ENCODE measurements at places on chromosomes 6 and 20.

GRCh38 chr6:99185525-99185924, 163.9 kb downstream of the FAXC start:
- DNase-seq = no peak

GRCh38 chr6:7991536-7991935, 72.7 kb downstream of the BLOC1S5 start:
- DNase-seq = no peak

GRCh38 chr6:42029062-42029685, 21.1 kb upstream of the TAF8 start:
- DNase-seq = no peak

GRCh38 chr20:39630215-39630908, 668.2 kb downstream of the DHX35 start:
- no peak for DNase-seq

GRCh38 chr20:728256-728944, 39.9 kb downstream of the SLC52A3 start:
- peak; percentile 63 for DNase-seq

DNA sequence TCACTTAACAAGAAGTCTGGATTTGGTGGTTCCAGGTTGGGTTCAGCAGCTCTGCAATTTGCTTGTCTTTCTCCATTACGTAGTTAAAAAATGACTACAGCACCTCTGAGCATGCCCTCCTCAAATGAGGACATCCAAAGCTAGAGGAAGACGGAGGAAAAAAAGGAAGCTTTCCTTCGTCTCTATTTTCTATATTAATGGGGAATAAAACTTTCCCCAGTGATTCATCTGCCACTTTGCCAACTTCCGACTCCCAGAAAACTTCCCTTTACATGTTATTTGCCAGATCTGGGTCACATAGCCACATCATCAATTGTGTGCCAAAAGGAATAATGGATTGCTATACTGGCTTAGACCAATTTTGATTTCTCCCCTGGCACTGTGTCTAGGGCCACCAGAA, 69.5 kb downstream of the ZFAND3 start:
- DNase-seq = peak; percentile 78

DNA sequence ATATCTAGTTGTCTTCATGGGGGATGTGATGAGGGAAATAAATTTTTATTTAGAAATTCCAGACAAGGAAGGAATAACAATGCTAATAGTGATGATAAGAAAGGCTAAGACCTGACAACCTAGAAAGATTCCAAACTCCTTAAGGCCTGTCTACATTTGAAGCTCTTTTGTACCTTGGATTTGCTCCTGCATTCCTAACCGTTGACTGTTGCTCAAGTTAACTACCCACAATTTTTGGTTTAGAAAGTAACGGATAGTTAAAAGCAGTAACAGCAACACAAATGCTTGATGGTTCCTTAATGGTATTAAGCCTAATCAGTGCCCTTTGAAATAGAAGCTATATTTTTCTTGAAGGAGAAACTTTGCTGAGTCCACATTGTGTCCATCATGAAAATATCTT, 52.9 kb downstream of the TRMT11 start:
- DNase-seq = no peak

GRCh38 chr20:16590041-16590633, 16.9 kb upstream of the KIF16B start:
- no peak for DNase-seq

DNA sequence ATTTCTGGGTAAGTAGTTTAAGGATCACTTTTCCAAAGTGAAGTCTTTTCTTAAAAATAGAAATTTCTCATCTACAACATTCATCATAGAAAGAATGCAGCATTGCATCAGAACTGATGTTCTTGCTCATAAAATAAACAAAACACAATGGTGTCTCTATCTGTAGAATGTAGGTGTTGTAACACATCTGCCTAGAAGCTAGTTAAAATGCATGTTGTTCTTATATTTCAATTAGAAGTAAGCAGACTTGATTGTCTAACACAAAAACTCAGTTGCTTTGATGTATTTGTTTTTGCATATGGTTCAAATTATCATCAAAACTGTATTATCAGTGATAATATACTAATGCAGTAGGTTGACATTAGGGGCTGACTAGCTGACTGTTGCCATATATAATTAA, 654.7 kb upstream of the FLRT3 start:
- no peak for DNase-seq

- no peak for DNase-seq
Observed at GRCh38 chr6:167127785-167128531, 5.1 kb downstream of the CCR6 start.

DNA sequence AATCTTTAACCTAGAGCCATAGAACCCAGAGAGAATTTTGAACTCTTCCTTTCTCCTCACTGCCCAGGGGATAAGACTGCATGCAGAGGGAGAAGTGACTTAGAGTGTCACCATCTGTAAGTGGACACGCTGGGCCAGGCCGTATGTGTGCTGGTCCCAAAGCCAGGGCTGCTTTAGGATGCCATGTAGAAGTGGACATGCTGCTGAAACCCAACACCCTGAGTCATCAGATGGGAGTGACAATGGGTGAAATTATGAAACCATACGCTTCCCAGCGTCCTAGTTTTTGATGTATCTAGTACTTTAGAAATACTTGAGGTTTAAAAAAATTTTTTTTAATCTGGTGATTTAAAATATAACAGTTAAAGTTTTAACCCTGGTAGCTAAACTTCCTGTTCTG, 191.1 kb downstream of the FNDC1 start:
- DNase-seq = no peak

DNA sequence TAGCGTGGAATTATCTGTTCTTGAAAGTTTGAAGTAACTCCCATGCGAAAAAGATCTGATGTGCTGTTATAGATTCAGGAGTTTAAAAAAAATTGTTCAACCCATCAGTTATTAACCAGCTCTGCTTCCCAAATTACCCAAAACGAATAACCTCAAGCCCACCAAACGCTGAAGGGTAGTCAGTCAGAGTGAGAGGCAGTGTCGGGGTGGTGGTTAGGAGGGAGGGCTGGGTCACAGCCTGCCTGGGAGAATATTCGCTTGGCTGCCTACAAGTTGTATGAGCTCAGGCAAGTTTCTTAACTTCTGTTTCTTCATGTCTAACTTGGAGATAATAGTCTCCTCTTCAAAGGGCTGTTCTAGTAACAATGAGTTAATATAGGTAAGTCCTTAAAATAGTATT, 114.6 kb downstream of the JPH2 start:
- no peak for DNase-seq

GRCh38 chr6:162618448-162619002, 109.0 kb downstream of the PRKN start:
- DNase-seq = no peak

GRCh38 chr20:7155282-7155681, 387.8 kb downstream of the BMP2 start:
- no peak for DNase-seq

- no peak for DNase-seq
Observed at GRCh38 chr20:39773380-39774000, 811.3 kb downstream of the DHX35 start.

GRCh38 chr20:35437599-35437998, 429 bp downstream of the GDF5 start:
- no peak for DNase-seq

GRCh38 chr6:150482883-150483409, 114.1 kb downstream of the IYD start:
- no peak for DNase-seq

DNA sequence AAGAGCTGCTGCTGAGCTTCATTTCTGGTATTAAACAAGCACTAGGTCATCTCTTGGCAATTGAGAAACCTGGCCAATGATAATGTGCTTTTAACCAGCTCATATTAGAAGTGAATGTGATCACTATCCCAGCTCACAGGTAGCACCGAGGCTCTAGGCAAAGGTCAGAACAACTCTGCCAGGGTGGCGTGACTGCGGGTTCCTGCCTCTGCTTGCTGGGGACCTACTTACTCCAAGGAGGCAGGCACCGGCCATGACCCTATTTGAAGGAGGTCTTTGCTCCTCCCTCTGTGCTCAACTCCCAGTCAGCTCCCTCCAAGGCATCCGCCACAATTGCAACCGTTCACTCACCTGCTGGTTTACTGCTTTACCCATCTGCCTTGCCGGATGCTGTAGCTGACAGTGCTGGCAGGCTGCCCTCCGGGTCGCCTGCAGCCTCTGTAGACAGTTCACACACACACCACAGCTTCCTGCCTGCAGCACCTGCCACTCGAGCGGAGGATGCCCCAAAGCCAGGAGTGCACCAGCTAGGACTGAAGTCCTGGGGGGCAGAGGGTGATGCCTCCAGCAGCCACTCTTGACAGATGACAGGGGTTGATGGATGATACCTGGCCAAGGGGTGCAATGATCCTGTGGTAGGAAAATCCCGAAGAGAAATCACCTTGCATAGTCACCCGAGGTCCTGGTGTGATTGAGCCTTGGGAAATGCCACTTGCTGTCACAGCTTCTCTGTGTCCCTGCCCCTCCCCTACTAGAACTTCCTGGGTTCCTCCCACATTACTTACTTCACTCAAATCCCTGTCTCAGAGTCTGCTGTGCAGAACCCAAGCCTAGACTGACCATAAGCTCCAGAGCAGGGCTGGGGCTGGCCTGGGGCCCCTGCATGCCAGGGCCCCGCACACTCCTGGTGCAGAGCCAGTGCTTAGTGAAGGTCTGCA, 8.8 kb upstream of the VSX1 start:
- DNase-seq = no peak

- no peak for DNase-seq
Observed at GRCh38 chr6:61886608-61887259, 399.3 kb downstream of the KHDRBS2 start.

GRCh38 chr6:125013938-125014660, 51.9 kb downstream of the RNF217 start:
- no peak for DNase-seq

GRCh38 chr20:25229486-25230165, 18.3 kb upstream of the PYGB start:
- no peak for DNase-seq

GRCh38 chr6:87237804-87238203, 82.4 kb downstream of the ZNF292 start:
- peak; percentile 49 for DNase-seq

DNA sequence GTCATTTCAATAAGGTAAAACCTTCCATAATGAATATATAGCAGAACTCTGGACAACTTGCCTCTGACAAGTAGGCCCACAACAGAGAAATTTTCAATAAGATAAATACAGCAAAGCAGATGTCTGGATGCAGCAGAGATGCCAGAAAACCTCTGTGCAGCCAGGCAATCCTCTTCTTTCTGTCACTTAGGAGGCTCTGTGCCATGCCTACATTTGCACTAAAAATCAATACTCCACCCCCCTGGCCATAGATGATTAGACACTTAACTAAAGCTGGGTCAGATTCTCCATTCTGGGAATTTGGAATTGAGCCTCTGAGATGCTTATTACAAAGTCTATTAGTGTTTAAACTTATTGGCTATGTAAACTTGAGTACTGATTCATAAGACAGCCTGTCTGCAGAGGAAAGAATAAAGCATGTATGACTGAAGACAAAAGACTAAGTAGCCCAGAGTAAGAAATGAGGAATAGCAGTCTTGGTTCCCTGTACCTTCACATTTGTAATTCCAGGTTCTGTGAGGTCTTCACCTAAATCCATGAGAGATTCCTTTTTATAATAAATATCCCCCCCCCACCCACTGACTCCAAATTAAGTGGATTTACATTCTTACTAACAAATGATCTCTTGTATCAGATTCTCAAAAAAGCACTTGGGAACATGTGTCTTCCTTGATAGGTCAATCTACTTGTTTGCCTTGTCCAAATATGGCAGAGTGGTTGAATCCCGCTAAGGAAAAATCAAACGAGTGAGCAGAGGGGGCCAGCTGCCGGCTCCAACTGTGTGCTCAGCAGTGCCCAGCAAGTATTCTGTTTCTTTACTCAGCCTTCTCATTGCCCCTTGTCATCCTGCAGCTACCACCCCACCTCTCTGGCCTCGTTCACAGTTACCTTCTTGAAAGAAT, 20.4 kb downstream of the MAN1A1 start:
- no peak for DNase-seq

DNA sequence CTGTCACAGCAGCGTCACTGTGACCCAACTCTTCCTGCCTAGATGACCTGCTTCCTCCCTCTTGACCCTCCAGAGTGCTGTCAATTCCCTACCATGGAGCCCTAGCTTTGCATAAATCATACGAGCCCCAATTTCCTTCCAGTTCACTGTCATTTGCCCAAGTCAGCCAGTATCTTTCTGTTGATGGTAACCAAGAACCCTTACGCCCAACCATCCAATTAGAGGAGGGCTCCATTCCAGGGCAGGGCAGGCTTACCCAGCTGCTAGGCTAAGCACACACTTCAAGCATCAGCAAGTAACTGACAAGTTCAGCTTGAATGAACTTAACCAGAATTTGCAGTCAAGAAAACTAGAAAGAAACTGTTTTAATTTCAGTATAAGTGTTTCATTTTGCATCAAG, 25.7 kb downstream of the WFDC3 start:
- DNase-seq = no peak

DNA sequence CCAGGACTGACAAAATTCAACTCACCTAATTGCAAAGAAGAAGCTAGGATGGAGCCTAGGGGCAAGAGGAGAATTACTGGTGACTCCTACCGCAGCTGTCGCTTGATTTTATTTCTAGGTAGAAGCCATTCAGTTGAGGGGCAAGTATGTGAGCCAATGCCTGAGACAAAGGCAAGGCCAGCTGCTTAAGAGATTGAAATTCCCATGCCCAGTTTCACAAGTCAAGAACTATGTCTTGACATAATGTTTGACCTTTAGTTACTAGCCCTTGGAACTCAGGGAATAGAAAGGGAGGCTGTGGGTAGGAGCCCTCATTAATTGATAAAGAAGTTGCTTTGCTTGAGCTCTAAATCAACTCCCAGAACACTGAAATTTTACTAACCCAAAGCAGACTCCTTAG, 54.0 kb downstream of the GPR63 start:
- no peak for DNase-seq

DNA sequence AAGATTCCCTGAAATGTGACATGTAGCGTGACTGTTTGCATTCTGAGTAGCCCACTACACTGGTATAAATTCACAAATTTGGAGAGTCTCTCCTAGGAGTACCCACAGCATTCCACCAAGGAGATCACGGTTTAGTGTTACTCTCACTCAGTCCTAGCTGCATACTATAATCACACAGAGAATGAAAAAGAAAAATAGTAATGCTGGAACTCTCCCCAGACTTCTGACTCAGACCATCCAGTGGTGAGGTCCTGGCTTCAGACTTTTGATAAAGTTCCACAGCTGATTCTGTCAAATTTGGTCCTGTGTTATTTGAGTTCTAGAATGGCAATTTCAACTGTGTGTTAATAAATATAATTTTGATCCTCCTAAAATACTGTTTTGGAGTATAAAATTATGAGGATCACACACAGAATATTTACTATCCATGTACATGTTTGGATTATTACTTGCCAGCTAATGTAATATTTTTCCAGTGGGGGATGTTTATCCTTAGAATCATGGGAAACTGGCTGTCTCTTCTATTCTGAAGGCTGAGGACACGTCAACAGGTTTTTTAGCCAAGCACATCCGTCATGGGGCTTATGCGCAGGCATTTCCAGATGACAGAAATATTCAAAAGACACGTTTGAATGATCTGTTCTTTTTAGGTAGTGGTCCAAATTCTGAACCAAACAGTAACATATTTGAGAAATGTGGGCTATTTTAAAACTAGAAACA, 5.1 kb upstream of the KIAA0408 start:
- DNase-seq = no peak

Measured in inflammatory macrophage treated with lipopolysaccharide for 1 hour (primary cell).